ENCODE measurements at places on chromosomes 3 and 15. TPM values are rescaled to one million over a fixed set of nuclear protein-coding genes. Genes with fewer than 3 reads are reported as not detected.

DNA sequence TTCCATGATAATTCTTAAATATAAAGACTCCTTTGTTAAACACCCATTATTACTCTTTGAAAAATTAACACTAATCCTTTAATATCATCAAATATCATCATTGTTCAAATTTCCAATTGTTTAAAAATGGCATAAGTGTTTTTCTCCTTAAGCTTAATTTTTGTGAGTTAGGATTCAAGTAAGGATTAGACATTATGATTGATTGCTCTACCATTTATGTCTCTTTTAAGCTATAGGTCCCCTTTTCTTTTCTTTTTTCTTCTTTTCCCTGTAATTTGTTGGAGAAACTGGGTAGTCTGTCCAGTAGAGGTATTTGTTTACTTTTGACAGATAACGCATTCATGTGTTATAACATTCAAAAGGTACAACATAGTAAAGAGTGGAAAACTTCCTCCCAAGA is 9.1 kb downstream of the ABHD2 start:
- DNase-seq: no peak

DNA sequence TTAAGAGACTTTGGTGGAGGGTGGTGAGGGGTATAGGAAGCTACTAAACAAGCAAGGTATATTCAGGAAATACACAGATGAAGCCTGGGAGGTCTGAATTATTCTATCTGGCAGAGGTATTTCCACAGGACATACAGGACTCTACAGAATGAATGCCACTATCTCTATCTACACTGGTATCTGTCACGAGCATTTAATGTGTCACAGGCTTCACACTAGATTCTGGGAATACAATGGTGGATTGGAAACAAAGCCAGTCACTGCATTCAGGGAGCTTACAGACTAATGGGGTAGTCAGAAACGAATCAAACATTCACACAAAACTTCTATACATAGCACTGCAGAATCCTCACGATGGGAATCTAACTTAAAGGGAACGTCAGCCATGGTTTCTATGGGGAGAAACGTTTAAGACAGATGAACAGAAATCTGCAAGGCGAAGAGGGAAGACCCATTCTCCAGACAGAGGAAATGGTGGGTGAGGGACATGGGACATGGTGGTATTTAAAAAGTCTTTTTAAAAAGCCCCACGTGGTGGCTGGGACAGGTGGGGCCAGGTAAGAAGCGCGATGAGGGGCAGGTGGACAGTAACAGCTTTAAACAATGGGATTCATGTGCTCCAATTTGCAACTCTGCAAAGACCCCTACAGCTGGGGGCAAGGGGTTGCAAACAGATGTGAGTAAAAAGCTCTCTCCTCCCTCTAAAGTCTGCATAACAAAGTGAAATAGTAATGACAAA is 16.5 kb downstream of the LRIG1 start:
- DNase-seq: no peak

- DNase-seq: no peak
These were observed 419 bp downstream of the HYKK start for GRCh38 chr15:78507831-78508160.

Gene ALDH1A2
- 1.7 TPM for total RNA-seq

- DNase-seq: no peak
These were observed 32.2 kb upstream of the B3GNT5 start for GRCh38 chr3:183220828-183221227.

- no peak for DNase-seq
These were observed 259.9 kb upstream of the ATP11B start for GRCh38 chr3:182533394-182533793.

GRCh38 chr15:76057332-76058000 is 2.3 kb upstream of the TMEM266 start:
- DNase-seq: peak; percentile 60

DNA sequence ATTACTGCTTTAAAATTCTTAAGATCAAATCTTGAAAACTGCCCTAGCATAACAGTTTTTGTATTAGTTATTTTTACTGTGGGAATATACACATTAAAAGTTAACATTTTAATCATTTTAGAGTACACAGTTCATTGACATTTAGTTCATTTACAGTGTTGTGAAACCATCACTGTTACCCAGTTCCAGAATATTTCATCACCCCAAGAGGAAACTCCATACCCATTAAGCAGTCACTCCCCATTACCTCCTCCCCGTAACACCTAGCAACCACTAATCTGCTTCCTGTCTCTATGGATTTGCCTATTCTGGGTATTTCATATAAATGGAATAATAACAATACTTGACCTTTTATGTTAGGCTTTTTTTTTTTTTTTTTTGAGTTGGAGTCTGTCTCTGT is 164.1 kb upstream of the LRRFIP2 start:
- DNase-seq: no peak

DNA sequence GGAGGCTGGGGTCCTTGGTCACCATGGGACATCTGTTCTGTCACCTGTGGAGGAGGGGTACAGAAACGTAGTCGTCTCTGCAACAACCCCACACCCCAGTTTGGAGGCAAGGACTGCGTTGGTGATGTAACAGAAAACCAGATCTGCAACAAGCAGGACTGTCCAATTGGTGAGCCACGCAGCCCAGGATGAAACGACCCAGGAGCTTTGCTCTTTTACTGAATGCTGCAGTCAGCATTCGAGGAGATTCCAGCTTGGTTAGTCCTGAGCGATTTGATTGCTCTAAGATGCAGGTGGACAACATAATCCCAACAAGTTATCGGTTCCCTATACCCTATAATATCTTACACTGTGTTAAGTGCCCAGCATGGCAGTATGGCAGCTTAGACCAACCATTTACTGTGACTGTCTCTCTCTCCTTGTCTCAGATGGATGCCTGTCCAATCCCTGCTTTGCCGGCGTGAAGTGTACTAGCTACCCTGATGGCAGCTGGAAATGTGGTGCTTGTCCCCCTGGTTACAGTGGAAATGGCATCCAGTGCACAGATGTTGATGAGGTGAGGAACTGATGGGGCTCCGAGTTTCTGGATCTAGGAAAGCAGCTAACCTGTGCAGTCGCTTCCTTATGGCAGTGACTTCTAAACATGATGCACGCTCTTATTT is 7.8 kb downstream of the THBS1 start:
- DNase-seq: no peak
